Heart left ventricle (tissue), 16 donors: ENCODE measurements at places on chromosomes 2 and 18. TPM values are rescaled to one million over a fixed set of nuclear protein-coding genes. Genes with fewer than 3 reads are reported as not detected.

TRIM54 gene
- 213 TPM for total RNA-seq

DNA sequence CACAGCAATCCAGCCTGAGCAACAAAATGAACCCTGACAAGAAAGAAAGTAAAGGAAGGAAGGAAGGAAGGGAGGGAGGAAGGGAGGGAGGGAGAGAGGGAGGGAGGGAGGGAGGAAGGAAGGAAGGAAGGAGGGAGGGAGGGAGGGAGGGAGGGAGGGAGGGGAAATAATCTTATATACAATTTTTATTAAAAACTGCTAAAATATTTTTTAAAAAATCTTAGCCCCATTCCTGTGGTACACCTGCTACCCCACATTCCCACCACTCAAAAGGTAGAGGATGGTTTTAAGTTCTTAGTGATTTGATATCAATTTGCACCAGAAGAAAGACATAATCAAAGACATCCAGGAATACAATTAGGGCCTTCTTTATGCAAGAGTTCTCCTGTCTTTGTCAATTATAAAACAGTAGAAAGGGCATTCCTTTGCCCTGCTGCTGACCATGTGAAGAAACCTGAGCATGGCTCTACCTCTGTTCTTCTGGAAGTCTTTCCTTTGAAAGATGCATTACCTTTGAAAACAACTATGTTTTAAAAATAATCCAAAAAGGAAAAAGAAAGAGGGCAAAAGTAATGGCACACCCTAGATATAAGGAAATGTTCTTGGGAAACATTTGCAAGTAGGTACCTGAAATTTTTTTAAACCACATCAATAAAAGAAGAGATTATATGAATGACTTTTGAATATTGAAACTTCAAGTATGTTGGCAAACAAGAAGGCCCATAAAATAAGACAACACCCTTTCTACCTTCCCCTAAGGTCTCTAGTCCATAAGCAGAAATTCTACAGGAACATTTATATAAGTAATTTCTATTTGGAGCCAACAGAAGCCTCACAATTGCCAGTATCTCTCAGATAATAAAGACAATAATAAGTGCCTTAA lies 33.7 kb upstream of the ACVR2A start:
- no peak overlapping the region for H3K4me3 ChIP-seq
- no peak for DNase-seq
- H3K36me3 ChIP-seq = no peaks in the 10 kb centered on the region
- H3K27ac ChIP-seq = no peak overlapping the region
- H3K27me3 ChIP-seq = no peaks in the 10 kb centered on the region

DNA sequence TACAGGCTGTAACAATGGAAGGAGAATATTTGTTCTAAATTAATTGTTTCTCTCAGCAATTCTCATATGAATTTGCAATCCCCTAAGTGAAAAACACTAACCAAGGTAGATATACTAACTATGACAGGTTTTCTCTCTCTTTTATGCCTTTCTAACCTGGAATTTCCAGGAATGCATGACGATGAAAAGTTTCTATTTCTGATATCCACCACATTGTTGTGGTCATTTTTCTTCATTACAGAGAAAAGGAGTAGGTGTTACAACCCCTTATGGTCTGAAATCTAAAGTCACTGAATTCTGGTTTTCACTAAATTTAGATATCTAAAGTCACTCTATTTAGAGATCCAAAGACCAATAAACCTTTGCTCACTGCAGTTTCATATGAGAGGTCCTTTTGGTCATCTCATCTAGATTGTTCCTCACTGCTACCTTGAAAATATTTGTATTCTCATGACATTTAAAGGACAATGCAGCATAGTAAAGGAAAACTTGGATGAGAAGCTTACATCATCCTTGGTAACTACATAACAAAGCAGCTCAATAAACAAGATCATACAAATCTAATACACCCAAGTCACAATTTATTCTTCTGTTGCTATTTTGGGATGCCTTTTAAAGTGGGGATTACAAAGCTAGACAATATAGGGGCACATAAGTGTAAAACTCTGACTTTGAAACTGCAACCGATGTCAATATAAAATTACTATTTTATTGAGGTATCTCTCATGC lies 85.8 kb downstream of the TCF4 start:
- H3K36me3 ChIP-seq = no peaks in the 10 kb centered on the region
- H3K4me3 ChIP-seq = no peak overlapping the region
- no peaks in the 10 kb centered on the region for H3K27me3 ChIP-seq
- DNase-seq = no peak
- no peaks in the 10 kb centered on the region for H3K4me1 ChIP-seq
- H3K27ac ChIP-seq = peak overlapping the region; percentile 36

SMAD2 gene
- 88.1 TPM for total RNA-seq

- no peak overlapping the region for H3K27ac ChIP-seq
- no peak for DNase-seq
- H3K36me3 ChIP-seq = no peaks in the 10 kb centered on the region
- H3K4me1 ChIP-seq = no peaks in the 10 kb centered on the region
- no peak overlapping the region for H3K4me3 ChIP-seq
These were observed 1396.2 kb upstream of the PIK3C3 start for GRCh38 chr18:40558706-40559392.

GRCh38 chr18:68667121-68667520 lies 47.8 kb downstream of the TMX3 start:
- H3K4me1 ChIP-seq = no peaks in the 10 kb centered on the region
- H3K27me3 ChIP-seq = no peaks in the 10 kb centered on the region
- no peak overlapping the region for H3K4me3 ChIP-seq

FAM237A gene
- not detected for total RNA-seq

GRCh38 chr2:238231251-238231793 lies 8.5 kb downstream of the HES6 start:
- H3K4me1 ChIP-seq = peaks cover 17% of the 10 kb centered on the region
- peak; percentile 73 for DNase-seq
- no peaks in the 10 kb centered on the region for H3K27me3 ChIP-seq
- no peaks in the 10 kb centered on the region for H3K36me3 ChIP-seq
- peak overlapping the region; percentile 51 for H3K27ac ChIP-seq
- peak overlapping the region; percentile 69 for H3K4me3 ChIP-seq

KCNG3 gene
- total RNA-seq = not detected

DNA sequence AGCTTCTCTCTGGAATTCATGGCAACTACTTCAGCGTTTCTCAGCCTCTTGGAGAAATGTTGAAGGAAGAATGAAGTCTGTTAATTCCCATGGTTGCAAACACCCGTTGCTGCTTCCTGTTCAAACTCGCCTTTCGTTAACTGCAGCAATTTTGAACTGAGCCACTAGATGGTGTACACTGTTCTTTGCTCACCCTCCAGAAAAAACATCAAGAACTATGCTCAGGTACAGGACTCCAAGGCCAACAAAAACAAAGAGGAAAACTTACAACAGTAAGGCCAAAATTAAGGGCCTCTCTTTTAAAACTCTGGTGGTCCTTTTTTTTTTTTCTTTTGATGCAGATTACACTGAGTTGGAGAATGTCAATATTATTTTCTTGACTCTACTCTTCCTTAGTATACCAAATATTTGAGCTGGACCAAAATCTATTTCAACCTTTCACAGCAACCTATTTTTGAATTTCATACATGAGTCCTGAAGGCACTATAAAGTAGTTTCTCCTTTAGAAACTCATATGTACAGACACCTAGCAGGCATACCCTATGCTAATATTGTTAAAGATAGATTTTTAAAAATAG lies 58.2 kb downstream of the KLHL14 start:
- H3K27ac ChIP-seq = no peak overlapping the region
- no peak for DNase-seq
- no peaks in the 10 kb centered on the region for H3K4me1 ChIP-seq

DNA sequence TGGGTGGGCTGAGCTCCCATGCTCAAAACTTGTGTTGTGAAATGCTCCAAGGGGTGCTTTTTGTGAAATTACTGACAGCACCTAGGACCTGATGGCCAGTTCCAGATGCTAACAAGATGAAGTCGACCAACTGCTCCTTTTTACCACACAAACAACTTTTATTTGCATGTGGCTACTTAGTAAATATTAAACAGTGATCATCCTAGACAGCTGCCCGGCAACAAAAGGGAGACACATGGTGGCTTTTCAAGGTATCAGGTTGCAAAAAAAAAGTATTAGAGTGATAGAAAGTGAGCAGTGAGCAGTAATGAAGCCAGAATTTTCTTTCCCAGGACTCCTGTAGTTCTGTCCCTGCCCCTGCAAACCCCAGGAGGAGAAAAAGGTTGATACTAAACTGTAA lies 118.5 kb downstream of the RPIA start:
- H3K36me3 ChIP-seq = no peaks in the 10 kb centered on the region
- H3K27ac ChIP-seq = no peak overlapping the region
- H3K4me3 ChIP-seq = no peak overlapping the region
- H3K4me1 ChIP-seq = no peaks in the 10 kb centered on the region
- no peaks in the 10 kb centered on the region for H3K27me3 ChIP-seq

GRCh38 chr18:5456577-5457461 lies 87.0 kb downstream of the EPB41L3 start:
- no peaks in the 10 kb centered on the region for H3K36me3 ChIP-seq
- H3K4me3 ChIP-seq = no peak overlapping the region
- H3K27ac ChIP-seq = no peak overlapping the region
- no peaks in the 10 kb centered on the region for H3K4me1 ChIP-seq

GRCh38 chr2:2993172-2993692 lies 384.4 kb downstream of the EIPR1 start:
- H3K4me1 ChIP-seq = no peaks in the 10 kb centered on the region
- H3K27me3 ChIP-seq = no peaks in the 10 kb centered on the region
- H3K27ac ChIP-seq = no peak overlapping the region
- H3K4me3 ChIP-seq = no peak overlapping the region

CDH19 gene
- total RNA-seq = 27.3 TPM

OST4 gene
- 343 TPM for total RNA-seq

LYPD1 gene
- not detected for total RNA-seq

LONRF2 gene
- total RNA-seq = 21.1 TPM

- DNase-seq = no peak
- no peaks in the 10 kb centered on the region for H3K36me3 ChIP-seq
- H3K27ac ChIP-seq = no peak overlapping the region
- no peaks in the 10 kb centered on the region for H3K4me1 ChIP-seq
- no peak overlapping the region for H3K4me3 ChIP-seq
- H3K27me3 ChIP-seq = no peaks in the 10 kb centered on the region
These were observed 42.9 kb upstream of the CABYR start for GRCh38 chr18:24095976-24096375.

DNA sequence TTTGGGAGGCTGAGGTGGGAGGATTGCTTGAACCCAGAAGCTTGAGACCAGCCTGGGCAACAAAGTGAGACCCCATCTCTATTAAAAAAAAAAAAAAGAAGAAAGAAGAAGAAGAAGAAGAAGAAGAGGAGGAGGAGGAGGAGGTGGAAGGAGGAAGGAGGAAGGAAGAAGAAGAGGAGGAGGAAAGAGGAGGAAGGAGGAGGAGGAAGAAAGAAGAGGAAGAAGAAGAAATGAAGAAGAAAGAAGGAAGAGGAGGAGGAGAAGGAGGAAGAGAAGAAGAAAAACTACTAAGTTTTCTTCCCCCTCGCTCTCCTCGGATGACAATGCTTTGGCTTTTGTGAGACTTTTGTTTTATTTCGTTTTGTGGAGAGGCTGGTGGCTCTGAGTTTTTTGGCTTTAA lies 30.1 kb upstream of the EFHD1 start:
- no peaks in the 10 kb centered on the region for H3K36me3 ChIP-seq
- no peaks in the 10 kb centered on the region for H3K27me3 ChIP-seq
- H3K4me3 ChIP-seq = no peak overlapping the region

- no peak overlapping the region for H3K27ac ChIP-seq
- H3K27me3 ChIP-seq = no peaks in the 10 kb centered on the region
- H3K36me3 ChIP-seq = no peaks in the 10 kb centered on the region
- no peak for DNase-seq
- no peak overlapping the region for H3K4me3 ChIP-seq
These were observed 33.6 kb upstream of the EFEMP1 start for GRCh38 chr2:55957142-55957541.

DNA sequence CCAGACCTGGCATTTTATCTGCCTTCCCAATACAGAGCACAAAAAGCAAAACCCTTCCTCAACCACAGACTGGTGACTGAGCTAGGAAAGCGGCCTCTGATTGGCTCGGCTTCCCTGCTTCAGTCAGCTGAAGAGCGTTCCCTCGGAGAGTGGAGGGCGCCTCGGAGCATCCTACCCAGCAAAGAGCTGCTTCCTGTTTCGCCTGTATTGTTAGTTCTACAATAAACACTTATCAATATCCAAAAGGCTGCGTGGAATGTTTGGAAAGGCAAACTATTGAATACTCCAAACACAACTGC lies 125.0 kb downstream of the CACNB4 start:
- no peaks in the 10 kb centered on the region for H3K27me3 ChIP-seq
- no peak overlapping the region for H3K27ac ChIP-seq
- H3K36me3 ChIP-seq = no peaks in the 10 kb centered on the region
- no peak for DNase-seq
- H3K4me3 ChIP-seq = no peak overlapping the region

DNA sequence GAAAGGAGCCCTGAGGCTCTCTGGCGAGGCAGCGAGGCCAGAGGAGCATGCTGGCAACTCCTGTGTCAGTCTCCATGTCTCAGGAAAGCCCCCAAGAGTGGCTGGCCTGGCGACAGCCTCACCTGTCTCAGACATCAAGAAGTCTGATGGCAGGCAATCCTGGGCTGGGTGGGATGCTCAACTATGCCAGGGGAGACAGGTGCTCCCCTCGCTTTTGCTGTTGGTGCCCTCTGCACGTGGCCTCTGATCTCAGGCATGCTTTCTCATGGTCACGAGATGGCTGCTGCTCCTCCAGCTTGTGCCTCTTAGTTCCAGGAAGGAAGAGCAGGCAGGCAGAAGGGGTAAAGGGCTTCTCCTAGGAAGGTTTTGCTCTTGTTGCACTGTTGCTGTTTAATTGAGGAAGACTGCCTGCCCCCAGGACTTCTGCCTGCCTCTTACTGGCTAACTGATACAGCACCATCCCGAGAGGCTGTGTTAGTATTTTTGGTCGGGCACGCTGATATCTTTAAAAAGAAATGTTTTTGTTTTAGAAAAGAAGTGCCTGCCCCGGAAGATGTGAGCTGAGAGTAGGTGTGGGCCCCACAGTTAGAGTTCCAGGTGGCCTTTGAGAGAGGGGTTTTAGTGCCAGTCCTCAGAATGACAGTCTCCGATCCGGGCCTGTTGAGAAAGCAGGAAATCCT lies 344.8 kb upstream of the HS6ST1 start:
- no peaks in the 10 kb centered on the region for H3K27me3 ChIP-seq
- no peaks in the 10 kb centered on the region for H3K36me3 ChIP-seq
- DNase-seq = no peak

PRSS56 gene
- total RNA-seq = 0.15 TPM

DNA sequence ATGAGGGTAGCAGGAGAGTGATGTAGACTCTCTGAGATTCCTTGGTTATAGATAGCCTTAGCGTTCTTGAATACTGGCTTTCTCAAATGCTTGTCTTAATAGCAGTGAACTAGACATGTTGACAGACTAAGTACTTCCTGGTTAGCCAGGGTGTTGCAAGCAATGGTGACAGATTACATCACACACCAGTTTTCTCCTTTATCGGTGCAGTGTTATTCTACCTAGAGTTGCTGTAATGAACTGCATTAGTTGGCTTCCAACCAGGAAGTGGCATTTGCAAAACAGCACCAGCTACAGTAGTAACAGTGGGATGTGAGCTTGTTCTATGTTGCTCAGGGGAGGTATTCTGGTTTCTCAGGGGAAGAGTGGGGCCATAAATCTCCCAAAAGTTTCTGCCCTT lies 582.2 kb upstream of the DDX18 start:
- H3K27ac ChIP-seq = no peak overlapping the region
- no peaks in the 10 kb centered on the region for H3K36me3 ChIP-seq
- H3K4me1 ChIP-seq = no peaks in the 10 kb centered on the region
- H3K27me3 ChIP-seq = no peaks in the 10 kb centered on the region
